Esophagus muscularis mucosa (tissue), 4 donors: ENCODE measurements at places on chromosomes 1 and 21. TPM values are rescaled to one million over a fixed set of nuclear protein-coding genes. Genes with fewer than 3 reads are reported as not detected.

DNA sequence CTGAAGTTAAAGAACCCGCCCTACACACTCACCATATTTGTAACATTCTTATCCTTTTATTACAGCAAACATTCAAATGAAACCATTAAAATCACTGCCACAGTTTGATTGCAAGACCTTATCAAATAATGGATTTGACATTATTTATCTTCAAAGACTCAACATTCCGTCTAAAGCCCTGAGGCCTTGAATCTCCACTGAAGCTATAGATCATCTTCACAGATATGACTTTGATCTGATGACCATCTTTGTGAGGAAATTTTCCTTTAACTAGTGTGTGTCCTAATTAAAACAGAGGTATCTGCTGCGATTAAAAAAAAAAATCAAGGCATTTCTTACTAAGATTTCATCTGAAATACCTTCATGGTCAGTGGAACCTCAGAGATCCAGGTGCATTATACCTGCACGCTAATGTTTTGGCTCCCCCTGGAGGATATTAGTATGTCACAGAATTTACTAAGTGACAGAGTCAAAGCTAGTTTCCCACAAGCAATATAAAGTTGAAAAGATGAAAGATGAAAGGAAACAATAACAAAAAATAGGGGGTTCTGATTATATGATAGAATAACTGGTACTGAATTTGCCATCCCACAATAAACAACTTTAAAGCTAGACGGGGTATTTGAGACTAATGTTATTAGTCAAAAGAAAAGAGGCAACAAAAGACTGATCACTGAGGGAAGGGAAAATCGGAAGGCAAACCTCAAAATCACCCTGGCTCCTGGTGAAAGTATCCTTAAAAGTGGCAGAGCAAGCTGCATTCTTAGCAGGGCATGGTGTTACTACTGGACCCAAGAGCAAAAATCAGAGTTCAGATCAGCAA lies 923.4 kb downstream of the NCAM2 start:
- DNase-seq: no peak

DNA sequence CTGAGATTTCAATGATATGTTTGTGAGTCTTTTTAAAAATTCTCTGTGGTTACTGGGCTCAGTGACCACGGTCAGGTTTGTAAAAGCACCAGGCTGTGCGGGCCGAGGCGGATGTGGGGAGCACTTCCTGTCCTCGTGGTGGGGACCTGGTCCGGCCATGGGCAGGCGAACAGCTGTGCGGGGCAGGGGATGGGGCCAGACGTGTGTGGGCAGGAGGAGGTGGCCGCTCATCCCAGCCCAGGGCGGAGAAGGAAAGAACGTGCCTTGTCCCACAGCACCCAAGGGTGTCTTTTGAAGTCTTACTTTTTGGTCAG lies 5.2 kb upstream of the OXCT2 start:
- DNase-seq: no peak

DNA sequence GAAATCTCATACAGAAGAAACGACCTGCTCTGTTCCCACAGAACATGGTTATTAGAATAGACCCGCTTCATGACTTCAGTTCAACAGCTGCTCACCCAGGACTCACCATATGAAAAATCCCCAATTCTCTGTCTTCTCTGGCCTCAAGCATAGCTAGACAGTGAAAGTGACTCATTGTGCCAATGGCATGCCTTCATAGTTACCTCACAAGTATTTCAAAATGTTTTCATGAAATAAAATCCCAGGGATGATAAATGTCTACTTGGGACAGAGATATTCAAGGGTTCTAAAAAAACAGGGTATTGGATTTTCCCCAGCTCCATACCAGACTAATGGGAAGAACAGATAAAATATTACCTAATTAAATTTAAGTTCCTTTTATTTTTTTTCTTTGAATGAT lies 82.3 kb downstream of the NOTCH2 start:
- no peak for DNase-seq

- DNase-seq: no peak
Observed at GRCh38 chr1:243505986-243506689, 250.3 kb downstream of the SDCCAG8 start.

DNA sequence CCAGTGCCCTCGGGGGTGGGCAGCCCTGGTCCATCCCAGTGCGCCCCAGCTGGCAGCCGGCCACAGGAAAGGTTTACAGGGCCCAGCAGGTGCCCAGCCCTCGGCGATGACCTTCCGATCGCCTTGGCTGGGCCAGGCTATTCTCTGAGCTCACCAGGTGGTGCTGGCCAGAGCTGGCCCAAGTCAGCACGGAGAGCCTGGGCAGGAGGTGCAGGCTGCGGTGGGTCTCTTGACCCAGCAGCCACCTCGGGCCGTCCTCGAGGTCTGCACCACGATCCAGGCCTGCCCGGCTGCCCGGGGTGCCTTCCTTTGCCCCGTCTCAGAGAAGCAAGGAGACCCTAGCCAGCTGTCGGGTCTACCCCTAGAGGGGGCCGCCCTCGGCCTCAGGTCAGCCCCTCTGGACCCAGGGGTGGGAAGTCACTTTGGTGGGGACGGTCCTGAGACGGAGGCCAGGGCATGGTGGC lies 370 bp downstream of the PERM1 start:
- DNase-seq: no peak

- no peak for DNase-seq
Observed at GRCh38 chr21:45074818-45075595, 627 bp downstream of the ADARB1 start.

TIE1 gene
- total RNA-seq: 16.2 TPM

DNA sequence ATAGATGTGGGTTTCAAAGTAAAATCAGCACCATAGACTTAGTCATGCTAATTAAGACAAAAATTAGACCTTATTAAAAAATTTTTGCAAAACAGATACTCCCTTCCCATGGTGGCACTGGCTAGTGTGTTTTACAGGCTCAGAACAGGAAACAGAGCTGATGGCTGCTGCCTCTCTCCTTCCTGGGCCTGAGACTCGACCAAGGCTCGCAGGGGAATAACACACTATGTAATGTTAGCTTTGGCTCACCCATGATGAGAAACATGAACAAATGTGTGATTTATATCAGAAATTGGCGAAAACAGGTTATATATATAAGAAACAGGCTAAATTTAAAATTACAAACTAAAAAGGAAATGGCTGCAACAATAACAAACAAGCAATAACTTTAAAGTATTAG lies 50.7 kb downstream of the ERG start:
- DNase-seq: no peak

GRCh38 chr1:44554706-44555105 lies 119.6 kb downstream of the TMEM53 start:
- DNase-seq: no peak

- DNase-seq: no peak
Observed at GRCh38 chr1:35500439-35500838, 56.8 kb downstream of the KIAA0319L start.

HAPLN2 gene
- total RNA-seq: 5.1 TPM

DNA sequence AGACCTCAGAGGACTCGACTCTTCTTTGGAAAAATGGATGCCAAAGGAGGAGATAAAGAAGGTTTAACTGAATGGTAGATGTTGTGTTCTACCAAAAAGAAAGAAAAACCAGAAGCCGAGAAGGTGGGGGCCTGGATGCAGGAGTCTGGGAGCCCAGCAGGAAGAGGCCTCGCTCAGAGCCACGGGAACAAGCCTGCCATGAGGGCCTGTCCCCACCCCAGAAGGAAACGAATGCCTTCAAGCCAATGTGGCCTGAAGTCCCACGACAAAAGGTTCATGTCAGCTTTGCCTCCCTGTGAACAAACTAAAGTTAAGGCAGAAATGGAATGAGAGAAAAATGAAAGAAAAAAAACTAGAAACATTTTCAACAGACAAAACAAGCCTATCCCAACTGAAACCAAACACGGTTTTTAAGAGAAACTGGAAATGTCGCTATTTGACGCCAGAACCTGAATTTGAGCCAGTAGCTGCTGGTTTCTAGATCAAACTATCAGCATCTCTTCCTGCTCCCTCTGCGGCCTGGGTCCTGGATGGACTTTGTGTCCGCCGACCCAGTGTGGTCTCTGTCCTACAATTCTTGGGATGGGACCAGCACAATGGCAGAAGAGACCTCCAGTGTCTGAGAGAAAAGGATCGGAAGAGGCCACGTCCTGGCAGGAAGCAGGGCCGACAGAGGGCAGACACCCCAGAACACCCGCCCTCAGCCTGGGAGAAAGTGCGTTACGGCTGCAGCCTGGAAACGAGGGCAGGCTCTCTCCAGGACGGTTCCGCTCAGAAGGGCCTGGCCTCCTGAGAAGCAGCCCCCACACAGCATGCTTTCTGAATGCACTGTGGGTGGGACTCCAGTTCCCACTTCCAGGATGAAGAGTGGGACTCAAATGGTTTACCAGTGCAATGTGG lies 35.2 kb downstream of the SLC45A1 start:
- no peak for DNase-seq

DNA sequence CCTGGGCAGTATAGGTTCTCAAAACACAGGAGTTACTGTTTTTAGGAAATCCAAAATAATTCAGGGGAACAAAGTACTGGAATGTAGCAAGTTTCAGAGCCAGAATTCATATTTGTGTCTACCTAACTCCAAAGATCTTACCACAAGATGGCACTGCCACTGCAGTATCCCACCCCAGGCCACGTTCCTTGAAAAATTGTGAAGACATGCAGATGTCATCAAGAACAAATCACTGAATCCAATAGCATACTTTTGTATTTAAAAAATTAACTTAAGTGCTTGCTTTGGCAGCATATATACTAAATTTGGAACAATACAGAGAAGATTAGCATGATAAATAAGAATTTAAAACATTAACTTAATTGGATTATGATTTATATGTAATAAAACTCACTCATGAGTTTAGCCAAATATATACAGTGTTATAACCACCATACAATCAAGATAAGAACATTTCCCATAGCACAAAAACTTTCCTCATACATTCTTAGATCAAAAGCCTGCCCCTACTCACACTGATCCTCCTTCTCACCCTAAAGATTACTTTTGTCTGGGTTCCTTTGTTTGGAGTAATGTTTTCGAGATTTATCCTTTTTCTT lies 209.9 kb downstream of the FAF1 start:
- DNase-seq: no peak

- DNase-seq: peak; percentile 68
Observed at GRCh38 chr1:29981586-29982239, 741.7 kb downstream of the MATN1 start.

SLC2A1 gene
- total RNA-seq: 17.4 TPM

GRCh38 chr1:1760715-1761114 lies 17.6 kb downstream of the NADK start:
- no peak for DNase-seq

DNA sequence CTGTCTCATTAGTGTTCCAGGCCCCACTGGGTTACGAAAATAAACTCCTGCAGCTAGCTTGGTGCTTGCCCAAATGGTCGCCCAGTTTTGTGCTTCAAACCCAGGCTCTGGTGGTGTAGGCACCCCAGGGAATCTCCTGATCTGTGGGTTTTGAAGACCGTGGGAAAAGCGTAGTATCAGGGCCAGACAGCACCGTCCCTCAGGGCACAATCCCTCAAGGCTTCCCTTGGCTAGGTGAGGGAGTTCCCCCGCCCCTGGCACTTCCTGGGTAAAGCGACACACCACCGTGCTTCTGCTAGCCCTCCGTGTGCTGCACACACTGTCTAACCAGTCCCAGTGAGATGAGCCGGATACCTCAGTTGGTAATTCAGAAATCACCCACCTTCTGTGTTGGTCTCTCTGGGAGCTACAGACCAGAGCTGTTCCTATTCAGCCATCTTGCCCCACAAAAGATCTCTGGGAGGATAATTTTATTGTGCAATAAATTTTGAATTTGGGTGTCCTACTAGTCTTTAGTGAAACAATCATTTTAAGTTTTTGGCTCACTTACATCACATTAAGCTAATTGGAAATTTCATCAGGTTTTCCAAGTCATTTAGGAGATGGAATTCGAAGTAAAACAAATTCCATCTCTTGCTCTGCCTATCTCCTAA lies 9.4 kb upstream of the SLC25A24 start:
- DNase-seq: no peak

DNA sequence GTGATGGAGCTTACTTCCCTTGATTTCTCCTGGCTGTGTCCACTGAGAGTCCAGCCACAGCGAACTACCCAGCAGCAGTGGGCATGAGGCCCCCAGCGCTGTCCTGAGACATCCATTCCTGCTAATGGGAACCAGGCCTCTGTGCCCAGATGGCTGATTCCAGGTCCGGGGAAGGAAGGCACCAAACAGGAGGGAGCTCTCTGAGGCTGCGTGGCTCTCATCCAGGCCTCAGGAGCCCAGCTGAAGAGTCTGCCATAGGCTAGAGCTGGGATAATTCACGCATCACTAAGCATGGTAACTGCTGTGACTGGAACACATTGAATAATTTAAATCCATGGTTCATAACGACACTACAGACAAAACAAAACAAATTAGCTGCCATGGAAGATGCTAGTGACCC lies 24.7 kb upstream of the LRRC47 start:
- DNase-seq: no peak

DNA sequence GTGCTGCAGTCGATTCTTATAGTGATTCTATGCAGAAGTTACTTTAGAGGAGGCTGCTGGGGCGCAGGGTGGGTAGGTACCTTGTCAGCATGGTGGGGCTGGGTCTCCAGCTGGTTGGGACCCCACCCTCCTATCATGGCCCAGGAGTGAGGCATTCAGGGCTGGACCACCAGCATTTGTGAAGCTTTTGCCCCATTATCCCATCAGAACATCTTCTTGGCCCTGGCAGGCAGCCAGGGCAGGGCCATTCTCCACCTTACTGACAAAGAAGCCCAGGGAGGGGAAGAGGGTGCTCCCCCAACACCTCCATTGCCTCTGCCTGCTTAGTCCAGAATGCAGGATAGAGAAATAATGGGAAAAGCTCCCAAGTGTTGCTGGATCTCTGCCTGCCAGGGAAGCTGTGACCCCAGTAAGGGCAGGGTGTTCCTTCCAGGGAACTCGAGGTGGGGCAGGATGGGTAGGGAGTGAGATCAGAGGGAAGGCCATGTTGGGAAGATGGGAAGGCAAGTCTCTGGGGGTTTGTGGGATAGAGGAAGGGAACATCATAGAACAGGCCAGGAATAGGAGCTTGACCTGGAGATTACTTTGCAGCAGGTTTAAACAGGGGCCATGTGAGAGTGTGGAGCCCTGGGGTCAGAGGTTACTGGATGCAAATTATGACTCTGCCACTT lies 16.2 kb upstream of the SLC2A1 start:
- no peak for DNase-seq

DNA sequence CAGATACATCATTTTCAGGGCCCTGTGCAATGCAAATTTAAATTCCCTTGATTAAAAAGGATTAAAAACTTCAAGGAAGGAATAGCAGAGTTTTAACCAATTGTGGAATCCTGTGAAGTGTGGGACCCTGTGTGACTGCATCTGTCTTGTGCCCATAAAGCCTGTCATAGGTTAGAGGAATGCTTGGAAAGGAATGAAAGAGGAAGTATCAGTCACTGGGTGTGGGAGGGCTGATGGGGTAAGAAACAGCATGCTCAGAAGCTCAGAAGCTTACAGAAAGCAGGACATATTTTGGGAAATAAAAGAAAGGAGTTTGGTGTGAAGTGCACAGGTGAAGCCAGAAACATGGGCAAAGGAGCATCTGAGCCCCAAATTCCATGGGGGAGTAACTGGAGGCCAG lies 150.8 kb upstream of the ETV3 start:
- no peak for DNase-seq

KRTAP8-1 gene
- not detected for total RNA-seq
